Inflammatory macrophage treated with lipopolysaccharide for 1 hour (primary cell): ENCODE measurements at places on chromosomes 6 and 20.
A peak's percentile ranks its signal among the peaks of the same experiment; 100 is the strongest.

GRCh38 chr6:79001415-79001814 is 76.6 kb downstream of the PHIP start:
- no peak for DNase-seq

DNA sequence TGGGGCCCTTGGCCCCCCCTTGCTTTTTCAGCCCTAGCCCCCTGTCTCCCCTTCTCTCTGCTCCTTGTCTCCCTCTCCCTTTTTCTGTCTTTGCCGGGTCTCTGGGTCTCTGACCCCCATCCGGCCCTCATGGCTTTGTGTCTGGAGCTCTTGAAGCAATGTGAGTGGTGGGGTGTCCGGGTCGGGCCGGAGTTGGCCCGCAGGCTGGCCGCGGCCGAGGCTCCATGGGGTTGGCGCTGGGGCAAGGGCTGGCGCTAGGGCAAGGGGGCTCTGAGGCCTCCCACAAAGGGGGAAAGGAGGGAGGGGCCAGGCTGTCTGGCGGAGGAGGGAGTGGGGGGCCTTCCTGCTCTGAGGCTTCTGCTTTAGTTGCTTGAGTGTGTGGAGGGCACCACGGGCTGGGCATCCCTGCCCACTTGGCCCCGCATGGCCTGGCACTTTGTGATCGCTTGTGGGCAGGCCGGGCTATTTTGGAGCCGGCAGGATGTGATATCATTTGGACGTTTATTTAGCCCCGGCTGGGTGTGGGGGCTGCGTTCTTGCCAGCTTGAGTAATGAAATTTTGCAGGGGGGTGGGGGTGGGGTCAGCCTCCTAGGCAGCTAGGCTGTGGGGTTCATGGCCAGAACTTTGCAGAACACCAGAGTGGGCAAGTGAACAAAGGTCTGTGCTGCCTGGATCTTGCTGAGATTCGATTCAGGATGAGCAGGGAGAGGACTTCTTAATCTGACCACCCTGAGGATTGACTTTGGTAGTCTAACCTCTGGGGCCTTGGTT is 78.7 kb upstream of the MYL9 start:
- peak; percentile 77 for DNase-seq

DNA sequence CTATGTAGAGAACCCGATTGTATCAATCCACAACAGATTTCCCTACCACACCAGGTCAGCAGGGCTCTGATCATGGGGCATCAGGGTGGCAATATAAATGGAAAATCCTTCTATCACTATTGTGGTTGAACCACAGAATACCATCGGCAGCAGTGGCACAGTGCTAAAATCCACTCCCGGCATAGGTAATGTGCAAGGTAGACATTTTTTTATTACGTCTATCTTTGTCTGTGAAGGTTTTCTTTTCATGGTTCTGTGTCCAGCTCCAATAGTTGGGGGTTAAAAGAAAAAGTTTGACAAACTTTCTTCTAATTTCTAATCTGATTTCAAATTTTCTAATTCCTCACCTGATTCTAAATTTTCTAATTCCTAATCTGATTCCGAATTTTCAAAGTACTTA is 302.7 kb upstream of the PREP start:
- DNase-seq: no peak

DNA sequence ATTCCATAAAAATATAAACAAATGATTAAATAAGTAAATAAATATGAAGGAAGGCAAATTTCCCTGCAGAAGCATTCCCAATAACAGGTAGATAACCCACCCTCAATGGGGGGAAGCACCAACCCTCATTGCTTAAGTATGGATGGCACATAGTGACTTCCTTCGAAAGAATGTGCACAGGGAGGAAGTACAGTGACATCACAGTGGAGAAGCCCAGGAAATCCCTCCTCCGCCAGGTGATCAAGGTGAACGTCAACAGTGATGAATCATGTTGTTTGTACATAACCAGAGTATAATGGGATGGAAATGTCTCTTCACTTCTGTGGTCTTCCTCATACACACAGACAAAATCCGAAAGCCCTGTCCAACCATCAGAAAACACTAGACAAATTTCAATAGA is 267.9 kb downstream of the THBS2 start:
- DNase-seq: no peak

GRCh38 chr6:128252341-128253176 is 267.8 kb downstream of the PTPRK start:
- DNase-seq: no peak

- DNase-seq: no peak
Measured at GRCh38 chr20:39394461-39394860, 432.3 kb downstream of the DHX35 start.

DNA sequence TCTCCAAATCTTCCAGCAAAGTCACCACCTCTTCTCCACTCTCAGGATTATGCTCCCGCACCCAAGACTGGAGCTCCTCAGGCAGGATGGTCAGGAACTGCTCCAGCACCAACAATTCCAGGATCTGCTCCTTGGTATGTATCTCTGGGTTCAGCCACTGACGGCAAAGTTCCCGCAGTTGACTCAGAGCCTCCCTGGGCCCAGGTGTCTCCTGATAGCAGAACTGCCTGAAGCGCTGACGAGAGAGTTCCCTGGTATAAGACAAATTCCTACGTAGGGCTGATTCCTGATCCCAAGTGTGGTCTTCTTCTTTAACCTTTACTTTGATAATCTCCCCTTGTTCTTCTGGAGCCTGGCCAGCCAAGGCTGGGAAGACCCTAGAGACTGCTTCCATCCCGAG is 60.6 kb downstream of the GPX5 start:
- DNase-seq: no peak

DNA sequence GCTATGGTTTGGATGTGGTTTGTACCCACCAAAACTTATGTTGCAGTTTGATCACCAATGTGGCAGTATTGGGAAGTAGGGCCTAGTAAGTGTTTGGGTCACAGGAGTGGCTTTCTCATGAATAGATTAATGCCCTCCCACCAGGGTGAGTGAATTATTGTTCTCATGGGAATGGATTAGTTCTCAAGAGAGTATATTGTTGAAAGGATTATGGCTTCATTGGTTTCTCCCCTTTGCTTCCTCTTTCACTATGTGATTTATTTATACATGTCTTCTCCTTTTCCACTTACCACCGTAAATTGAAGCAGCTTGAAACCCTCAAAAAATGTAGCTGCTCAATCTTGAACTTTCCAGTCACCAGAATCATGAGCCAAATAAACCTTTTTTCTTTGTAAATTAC is 10.8 kb downstream of the UFL1 start:
- DNase-seq: no peak

DNA sequence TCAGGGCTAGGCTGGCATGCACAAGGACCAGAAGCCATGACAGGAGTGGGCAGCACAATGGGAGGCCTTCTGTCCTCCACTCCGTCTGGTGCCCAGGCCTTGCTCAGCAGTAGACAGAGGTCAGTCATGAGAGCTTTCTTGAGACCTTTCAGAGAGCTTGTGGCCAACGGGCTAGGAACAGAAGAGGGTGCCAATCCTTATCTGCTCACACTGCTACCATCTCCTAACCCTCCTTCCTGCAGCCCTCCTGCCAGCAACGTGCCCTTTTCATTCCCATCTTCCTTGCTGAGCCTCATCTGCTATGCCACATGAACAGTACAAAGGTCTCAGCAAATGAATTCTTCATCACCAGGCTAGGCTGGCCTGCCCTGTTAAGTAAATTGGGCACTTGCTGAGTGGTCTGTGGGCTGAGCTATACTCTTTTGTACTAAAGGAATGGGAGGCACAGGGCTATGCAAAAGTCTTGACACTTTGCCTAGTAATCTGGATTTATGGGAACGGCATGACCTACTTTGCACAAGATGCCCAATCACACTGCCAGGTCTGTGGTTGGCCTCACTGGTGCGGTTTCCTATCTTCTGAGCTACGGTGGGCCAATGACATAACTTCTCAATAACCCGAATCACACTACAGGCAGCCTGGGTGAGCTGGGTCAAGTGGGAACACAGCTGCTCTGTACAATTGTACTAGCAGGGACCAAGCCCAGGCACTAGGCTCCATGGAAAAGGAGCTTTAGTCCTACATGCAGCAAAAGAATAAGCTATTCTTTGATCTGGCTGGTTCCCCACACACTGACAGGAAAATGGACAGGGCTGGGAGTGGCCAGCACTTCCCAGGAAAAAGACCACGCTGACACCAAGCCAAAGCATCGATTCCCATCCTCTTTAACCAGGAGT is 47.8 kb downstream of the ELOVL5 start:
- no peak for DNase-seq

- DNase-seq: peak; percentile 62
Measured at GRCh38 chr6:40722553-40723258, 135.5 kb upstream of the LRFN2 start.

DNA sequence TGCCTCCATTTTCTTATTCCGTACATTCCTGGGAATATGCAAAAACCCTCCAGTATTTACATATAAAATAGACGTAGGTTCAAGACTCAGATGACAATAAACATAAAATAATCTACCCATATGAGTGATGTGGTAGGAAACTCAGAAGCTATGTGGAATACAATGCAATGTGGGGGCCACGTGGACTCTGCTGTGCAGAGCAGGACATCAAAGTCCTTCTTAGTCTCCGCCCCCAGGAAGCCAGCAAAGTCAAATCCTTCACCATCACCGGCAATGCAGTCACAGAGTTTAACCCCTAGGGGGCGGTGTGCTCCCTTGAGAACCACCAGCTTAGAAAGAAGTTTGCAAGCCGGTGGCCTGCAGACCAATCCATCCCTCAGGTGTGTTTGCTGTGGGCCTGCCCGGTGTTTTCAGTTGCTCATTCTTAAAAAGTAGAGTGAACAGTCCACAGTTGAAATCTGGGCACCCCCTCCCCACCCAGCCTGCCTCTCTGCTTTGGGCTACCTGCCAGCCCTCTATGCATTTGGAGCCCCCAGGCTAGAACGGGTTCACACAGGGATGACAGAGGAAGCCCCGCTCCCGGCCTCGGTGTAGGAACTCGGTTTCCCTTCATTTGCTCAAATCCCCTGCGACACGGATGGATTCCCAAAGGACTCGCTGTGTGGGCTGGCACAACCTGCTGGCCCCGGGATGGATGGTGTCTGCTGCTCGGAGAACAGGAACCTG is 59.9 kb downstream of the SULF2 start:
- DNase-seq: peak; percentile 78

DNA sequence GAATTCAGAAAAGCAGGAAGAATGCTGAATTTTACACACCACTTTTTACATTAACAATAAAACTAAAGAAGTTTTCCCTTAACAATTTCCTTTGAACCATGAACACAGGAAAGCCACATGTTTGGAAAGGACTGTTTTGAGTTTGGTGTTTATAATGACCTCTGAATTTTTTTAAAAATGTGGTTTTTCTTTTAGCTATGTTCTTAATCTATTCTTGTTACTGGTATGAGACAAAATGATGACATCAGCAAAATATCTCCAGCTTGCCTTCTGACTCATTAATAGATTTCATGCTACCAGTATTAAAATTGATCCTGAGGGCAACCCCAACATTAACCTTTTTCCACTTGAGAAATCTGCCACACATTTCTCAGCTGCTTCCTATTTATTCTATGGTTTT is 217.5 kb upstream of the THEMIS start:
- DNase-seq: no peak
